ENCODE measurements at places on chromosomes 3 and 15.
A peak's percentile ranks its signal among the peaks of the same experiment; 100 is the strongest.

- H3K27ac ChIP-seq = peak overlapping the region; percentile 85
- no peaks in the 10 kb centered on the region for H3K27me3 ChIP-seq
- no peak for DNase-seq
- H3K36me3 ChIP-seq = no peaks in the 10 kb centered on the region
- H3K4me1 ChIP-seq = peaks cover 20% of the 10 kb centered on the region
These were observed 378.7 kb upstream of the TGFBR2 start for GRCh38 chr3:30227571-30228301.

- no peak for DNase-seq
- no peaks in the 10 kb centered on the region for H3K27me3 ChIP-seq
- H3K27ac ChIP-seq = no peak overlapping the region
- H3K36me3 ChIP-seq = peaks cover 92% of the 10 kb centered on the region
These were observed 88.2 kb downstream of the PLOD2 start for GRCh38 chr3:146072824-146073223.

- peak overlapping the region; percentile 55 for H3K27ac ChIP-seq
- H3K27me3 ChIP-seq = no peaks in the 10 kb centered on the region
- no peak for DNase-seq
- H3K4me1 ChIP-seq = peaks cover 16% of the 10 kb centered on the region
- no peaks in the 10 kb centered on the region for H3K36me3 ChIP-seq
These were observed 129.9 kb upstream of the TGFBR2 start for GRCh38 chr3:30476368-30477084.

DNA sequence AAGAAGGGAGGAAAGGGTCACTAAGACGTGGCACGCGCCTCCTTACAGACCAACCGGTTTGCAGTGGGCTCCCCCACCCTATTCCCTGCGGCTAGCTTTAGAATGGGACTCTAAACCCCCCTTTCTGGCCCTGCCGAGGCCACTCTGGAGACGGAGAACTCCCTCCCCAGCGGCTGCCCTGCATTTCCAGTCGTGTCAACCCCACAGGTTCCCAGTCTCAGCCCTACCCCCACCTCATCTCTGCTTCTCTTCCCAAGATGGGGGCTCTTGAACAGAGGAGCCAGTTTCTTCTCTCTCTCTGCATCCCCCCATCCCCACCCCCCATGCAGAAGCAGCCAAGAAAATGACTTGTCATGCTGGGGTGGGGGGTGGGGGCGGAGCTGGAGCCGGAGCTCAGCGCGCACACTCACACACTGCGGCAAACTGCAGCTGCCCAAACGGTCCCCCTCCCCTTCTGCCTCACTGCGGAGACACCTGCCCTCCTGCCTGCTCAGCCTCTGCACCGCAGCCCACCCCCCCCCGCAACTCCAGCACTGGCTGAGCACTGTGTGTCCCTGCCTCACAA lies 871 bp downstream of the MAP1A start:
- H3K4me3 ChIP-seq = no peak overlapping the region
- no peak for DNase-seq
- H3K27me3 ChIP-seq = no peaks in the 10 kb centered on the region
- H3K4me1 ChIP-seq = no peaks in the 10 kb centered on the region

- no peak overlapping the region for H3K4me3 ChIP-seq
- no peaks in the 10 kb centered on the region for H3K27me3 ChIP-seq
- DNase-seq = no peak
- no peak overlapping the region for H3K27ac ChIP-seq
These were observed 9.6 kb upstream of the RNF111 start for GRCh38 chr15:58977887-58978286.

- H3K4me1 ChIP-seq = no peaks in the 10 kb centered on the region
- H3K27ac ChIP-seq = no peak overlapping the region
- no peaks in the 10 kb centered on the region for H3K27me3 ChIP-seq
- no peaks in the 10 kb centered on the region for H3K36me3 ChIP-seq
- H3K4me3 ChIP-seq = no peak overlapping the region
These were observed 98.6 kb downstream of the MECOM start for GRCh38 chr3:169564883-169565282.

- no peak overlapping the region for H3K27ac ChIP-seq
- no peaks in the 10 kb centered on the region for H3K36me3 ChIP-seq
- H3K4me3 ChIP-seq = no peak overlapping the region
- H3K27me3 ChIP-seq = peaks cover 36% of the 10 kb centered on the region
These were observed 11.8 kb upstream of the SEC13 start for GRCh38 chr3:10332481-10333348.

DNA sequence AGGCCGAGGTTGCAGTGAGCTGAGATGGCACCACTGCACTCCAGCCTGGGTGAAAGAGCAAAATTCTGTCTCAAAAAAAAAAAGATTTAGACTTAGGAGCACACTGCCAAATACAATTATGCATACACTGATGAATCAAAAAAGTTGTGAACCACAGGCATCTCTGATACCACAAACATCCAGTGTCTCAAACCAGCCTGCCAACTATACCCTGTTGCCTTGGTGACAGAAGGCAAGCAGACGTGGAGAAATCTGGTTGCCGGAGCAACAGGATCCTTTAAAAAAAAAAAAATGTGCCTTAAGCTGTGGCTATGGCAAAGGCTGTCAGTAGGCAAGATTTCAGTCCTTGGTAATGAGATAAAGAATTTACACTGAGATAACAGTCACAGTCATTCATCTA lies 202.3 kb downstream of the NEK10 start:
- no peaks in the 10 kb centered on the region for H3K36me3 ChIP-seq
- H3K4me3 ChIP-seq = no peak overlapping the region
- H3K27ac ChIP-seq = no peak overlapping the region
- no peaks in the 10 kb centered on the region for H3K4me1 ChIP-seq
- no peak for DNase-seq

- no peak overlapping the region for H3K27ac ChIP-seq
- no peaks in the 10 kb centered on the region for H3K36me3 ChIP-seq
- DNase-seq = no peak
- no peaks in the 10 kb centered on the region for H3K27me3 ChIP-seq
These were observed 199.4 kb upstream of the MRPL3 start for GRCh38 chr3:131702146-131702545.

DNA sequence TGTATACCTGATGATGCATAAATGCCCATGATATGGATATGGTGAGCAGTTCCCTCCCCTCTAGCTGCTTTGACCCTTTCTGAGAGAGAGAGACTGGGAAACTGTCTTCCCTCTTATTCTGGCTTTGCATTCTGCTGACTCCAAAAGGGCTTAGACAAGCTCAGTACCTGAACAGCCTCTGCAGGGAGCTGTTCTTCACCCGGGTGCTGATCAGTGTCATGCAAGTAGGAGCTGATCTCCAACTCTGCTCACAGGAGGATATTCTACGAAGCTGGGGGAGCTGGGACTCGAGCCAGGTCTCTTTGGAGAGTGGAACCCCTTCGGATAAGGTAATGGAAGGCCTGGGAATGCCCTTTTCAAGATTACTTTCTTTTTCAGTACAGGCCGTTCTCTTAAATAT lies 237.1 kb downstream of the RYR3 start:
- no peak overlapping the region for H3K27ac ChIP-seq
- H3K36me3 ChIP-seq = no peaks in the 10 kb centered on the region
- no peaks in the 10 kb centered on the region for H3K4me1 ChIP-seq
- no peak overlapping the region for H3K4me3 ChIP-seq

GRCh38 chr15:91151781-91152563 lies 51.9 kb downstream of the SV2B start:
- no peaks in the 10 kb centered on the region for H3K36me3 ChIP-seq
- peaks cover 13% of the 10 kb centered on the region for H3K27me3 ChIP-seq
- no peak overlapping the region for H3K27ac ChIP-seq
- H3K4me1 ChIP-seq = no peaks in the 10 kb centered on the region
- DNase-seq = no peak

All from RWPE2 (cell line).